ENCODE measurements at places on chromosomes 1 and 21. TPM values are rescaled to one million over a fixed set of nuclear protein-coding genes. Genes with fewer than 3 reads are reported as not detected.

- no peak for DNase-seq
Observed at GRCh38 chr1:101967871-101968270, 28.9 kb downstream of the OLFM3 start.

DNA sequence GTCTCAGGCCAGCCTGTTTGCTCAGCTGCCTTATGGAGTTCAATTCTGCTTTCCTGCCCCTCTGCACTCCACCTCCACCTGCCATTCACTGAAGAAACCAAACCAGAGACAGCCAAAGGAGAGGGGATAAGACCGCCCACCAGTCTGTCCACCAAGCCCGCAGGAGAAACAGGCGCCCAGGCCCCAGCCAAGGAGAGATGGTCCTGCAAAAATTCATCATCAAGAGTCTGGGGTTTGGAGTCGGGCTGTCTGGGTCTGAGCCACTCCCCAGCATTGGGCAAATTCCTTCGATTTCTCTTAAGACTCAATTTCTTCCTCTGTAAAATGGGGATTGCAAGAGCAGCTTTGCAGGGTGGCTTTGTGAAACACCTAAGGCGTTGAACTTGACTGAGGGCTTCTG is 121.4 kb upstream of the RUNX3 start:
- no peak for DNase-seq

DNA sequence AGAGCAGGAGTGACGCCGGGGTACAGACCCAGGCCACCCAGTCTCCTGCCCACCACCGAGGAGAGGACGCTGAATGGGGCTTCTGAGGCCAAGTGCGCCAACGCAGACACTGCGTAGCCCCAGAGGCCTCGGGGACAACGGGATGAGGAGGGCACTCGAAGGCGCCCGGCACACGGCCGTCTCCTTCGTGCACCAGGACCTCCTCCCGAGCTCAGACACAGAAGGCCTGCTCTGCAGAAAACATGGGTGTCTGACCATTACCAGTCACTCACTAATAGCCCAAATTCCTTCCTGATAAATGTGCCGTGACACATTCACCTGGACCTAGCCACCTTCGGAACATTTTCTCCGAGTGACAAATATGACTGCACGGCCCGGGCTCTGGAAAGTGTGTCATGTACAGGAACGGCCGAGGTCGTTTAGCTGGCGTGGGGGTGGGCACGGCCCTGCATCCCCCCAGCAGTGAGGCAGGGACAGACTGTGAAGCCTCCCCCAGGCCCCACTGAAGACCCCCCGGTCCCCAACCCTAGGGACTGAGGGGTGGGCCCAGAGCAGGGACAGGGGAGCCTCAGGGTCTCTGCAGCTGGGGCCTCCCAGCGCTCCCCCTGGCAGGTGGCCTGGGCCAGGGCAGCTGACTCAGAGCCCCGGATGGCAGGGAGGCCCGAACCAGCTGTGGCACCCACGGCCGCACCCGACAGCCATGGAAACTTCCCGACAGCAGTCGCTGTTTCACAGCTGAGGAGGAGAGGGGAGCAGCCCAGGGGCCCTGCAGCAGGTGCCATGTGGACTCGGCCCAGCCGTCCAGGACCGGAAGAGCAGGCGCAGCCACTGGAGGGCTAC is 16.7 kb upstream of the COL6A2 start:
- DNase-seq = no peak

- DNase-seq = no peak
Observed at GRCh38 chr1:242240691-242241090, 241.8 kb upstream of the MAP1LC3C start.

DNA sequence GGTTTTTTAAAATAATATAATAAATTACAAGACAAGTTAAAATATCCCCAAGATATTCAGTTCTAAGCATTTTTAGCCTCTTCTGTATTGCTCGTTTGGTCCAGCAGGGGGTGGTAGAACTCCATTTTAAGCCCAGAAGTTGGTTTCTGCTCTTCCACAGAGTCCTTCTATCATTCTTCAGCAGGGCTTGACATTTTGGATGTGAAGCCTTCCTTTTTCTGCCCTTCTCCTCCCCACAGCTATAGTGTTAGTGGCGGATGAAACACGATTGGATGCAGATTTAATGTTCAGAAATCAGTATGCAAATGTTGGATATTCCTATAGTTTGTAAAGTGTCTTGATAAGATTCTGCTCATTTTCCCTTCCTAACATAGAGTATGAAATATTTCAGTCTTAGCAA is 1.4 kb downstream of the NCAM2 start:
- peak; percentile 18 for DNase-seq

Gene KIAA1614
- total RNA-seq = 3.8 TPM

Gene RGL1
- total RNA-seq = 5.6 TPM

Gene ZNF496
- total RNA-seq = 45.0 TPM

Gene OR2G6
- total RNA-seq = not detected

Gene NUP210L
- total RNA-seq = not detected

Gene OR2T11
- not detected for total RNA-seq

Data from A172 (cell line).